ENCODE measurements at places on chromosomes 6 and 20. TPM values are rescaled to one million over a fixed set of nuclear protein-coding genes. Genes with fewer than 3 reads are reported as not detected.

GRCh38 chr6:24926192-24926591 is 9.6 kb downstream of the RIPOR2 start:
- ATAC-seq: no peak

DNA sequence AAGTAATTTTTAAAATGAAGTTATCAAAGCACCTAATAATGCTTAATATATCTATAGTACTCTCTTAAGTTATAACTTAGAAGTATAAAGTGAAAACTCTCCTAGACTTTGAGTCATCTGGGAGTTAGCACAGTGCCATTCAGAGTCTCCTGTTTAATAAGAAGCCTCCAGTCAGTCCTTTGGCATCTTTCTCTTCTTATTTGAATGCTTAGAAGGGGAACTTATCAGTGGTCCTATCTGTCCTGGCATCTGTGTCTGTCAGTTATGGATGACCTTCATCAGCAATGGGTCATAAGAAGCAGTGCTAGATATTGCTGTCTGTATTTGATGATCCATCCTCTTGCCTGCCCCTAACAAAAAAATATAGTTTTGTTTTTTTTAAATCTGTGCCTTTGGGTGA is 15.2 kb downstream of the TMEM200A start:
- no peak for ATAC-seq

Gene PRL
- total RNA-seq: not detected

Gene KCNQ5
- total RNA-seq: 0.96 TPM

Gene FOXQ1
- total RNA-seq: 10.0 TPM

Gene SLC23A2
- total RNA-seq: 9.4 TPM

DNA sequence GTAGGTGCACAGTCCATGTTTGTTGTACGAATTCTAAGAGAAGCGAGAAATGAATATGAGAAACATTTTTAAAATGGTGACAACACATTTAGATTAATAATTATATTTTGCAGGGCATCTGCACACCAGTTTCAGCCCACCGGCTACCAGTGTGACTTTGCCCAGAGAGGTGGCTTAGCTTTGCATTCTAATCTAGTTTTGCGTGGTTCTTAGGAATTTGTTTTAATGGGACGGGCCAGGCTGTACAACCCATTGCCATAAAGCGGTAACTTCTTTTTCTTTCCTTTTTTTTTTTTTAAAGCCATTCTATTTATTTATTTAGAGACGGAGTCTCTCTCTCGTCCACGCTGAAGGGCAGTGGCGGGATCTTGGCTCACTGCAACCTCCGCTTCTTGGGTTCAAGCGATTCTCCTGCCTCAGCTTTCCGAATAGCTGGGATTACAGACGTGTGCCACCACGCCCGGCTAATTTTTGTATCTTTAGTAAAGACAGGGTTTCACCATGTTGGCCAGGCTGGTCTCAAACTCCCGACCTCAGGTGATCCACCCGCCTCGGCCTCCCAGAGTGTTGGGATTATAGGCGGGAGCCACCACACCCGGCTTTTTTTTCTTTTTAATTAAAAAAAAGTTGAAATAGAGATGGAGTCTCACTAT is 829 bp downstream of the MANBAL start:
- ATAC-seq: no peak

Gene C2
- 2.9 TPM for total RNA-seq

DNA sequence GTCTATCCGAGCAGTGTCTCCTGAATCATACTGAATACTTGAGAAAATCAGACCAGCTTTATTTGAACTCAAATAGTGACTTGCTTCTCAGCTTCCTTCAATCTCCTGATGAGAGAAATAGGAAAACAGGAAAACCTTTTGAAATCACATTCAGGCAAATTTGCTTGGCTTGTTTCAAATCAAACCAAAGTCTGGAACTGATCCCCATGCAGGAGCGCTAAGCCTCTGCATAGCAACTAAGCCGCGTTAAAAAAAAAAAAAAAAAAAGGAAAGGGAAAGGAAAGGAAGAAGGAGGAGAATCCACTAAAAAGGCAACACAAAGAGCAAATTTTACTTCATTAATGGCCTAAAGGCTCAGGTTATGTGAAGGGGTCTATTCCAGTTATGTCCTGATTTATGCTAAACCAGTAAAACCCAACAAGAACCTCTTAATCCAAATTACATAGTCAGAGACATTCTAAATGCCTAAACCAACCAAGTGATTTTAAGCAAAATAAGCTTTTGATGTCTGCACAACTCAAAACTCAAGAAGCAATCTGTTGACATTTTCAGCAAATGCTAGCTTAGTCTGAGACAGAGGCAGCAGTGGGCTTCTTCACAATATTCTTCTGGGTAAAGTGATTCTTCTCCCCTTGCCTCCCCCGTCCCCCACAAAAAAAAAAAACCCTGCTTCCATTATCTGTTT is 112.5 kb downstream of the SOBP start:
- no peak for ATAC-seq

GRCh38 chr6:144190593-144190992 is 40.3 kb downstream of the STX11 start:
- peak; percentile 81 for ATAC-seq

Gene CALHM5
- 0.12 TPM for total RNA-seq

DNA sequence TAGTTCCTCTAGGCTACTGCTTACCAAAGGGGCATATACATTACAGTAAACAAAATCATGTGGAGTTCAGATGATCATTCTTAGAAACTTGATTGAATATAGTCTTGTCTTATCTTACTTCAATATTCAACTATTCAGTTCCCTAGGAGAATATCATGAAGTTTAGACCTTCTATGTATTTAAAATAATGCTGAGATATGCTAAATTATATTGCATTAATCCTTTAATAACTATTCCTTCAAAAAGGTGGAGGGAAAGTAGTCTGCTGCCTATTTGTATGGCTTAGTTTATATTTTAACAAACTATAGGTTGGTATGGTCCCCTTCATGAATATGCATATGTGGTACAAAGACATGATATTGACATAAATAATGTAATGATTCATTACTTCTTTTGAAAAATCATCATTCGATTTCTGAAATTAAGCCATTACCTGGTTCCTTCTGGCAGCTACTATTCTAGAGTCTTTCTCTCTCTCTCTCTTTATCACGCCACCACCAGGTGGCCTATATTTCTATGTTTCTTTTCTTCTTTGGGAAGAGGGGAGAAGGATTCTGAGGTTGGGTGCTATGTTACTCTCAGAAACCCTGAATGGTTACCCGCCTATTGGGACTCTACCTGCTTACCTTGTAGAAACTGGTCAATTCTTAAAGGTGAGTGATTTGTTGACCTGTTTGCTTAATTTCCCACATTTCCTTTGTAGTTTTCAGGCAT is 855.8 kb downstream of the HACE1 start:
- no peak for ATAC-seq

- ATAC-seq: no peak
Observed at GRCh38 chr6:41171908-41172307, 9.0 kb upstream of the TREM2 start.

DNA sequence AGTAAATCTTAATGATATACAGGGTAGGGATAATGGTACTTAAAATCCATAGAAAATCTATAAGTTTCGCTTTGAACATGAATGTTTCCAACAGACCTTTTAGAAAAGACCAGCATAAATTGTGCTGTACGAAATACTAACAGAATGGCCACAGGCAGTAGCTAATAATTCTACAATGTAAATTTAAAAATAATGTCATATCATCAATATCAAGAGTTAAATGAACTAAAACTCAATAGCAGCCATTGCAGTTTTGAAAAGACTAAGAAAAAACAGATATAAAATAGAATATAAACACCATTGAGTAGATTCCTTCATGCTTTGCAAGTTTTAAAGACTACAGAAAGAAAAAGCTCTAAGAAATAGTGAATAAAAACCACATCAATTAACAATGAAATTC is 14.7 kb downstream of the TBC1D32 start:
- ATAC-seq: no peak

Gene RHAG
- not detected for total RNA-seq

Gene PREX1
- 2.7 TPM for total RNA-seq

Gene RSPO4
- total RNA-seq: not detected

GRCh38 chr6:70538376-70538775 is 28.4 kb upstream of the SDHAF4 start:
- ATAC-seq: no peak

GRCh38 chr6:53588816-53589509 is 44.1 kb upstream of the GCLC start:
- ATAC-seq: no peak

Gene PGC
- total RNA-seq: not detected

Gene BTN1A1
- not detected for total RNA-seq

GRCh38 chr20:37552415-37552814 is 24.7 kb upstream of the BLCAP start:
- ATAC-seq: no peak

DNA sequence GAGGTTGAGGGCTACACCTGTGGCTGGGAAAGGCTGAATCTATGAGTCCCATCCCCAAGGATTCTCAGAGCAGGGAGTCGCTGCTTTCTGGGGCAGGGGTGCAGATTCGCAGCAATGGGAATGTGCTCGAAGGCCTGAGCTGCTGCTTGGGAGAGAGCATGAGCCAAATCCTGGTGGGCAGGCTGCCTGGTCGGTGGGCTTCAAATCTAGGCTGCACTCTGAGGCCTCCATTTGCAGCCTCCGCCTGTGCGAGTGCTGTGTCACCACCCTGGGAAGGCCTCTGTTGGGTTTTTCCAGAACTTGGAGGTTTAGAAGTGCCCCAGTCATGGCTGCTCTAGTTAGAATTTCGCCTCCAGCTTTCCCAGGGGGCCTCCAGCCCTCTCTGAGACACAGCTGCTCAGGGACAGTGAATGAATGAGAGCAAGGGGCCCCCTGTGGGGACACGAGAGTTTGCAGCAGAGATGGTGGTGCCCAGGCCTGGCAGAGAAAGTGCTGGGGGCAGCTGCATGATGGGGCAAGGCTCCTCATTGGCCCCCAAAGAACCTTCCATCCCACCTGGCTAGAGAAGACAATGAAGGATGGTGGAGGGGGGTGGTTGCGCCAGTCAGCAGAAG is 31.1 kb upstream of the RNF24 start:
- no peak for ATAC-seq

- ATAC-seq: peak; percentile 97
Observed at GRCh38 chr6:47741807-47742206, 40.0 kb upstream of the OPN5 start.

DNA sequence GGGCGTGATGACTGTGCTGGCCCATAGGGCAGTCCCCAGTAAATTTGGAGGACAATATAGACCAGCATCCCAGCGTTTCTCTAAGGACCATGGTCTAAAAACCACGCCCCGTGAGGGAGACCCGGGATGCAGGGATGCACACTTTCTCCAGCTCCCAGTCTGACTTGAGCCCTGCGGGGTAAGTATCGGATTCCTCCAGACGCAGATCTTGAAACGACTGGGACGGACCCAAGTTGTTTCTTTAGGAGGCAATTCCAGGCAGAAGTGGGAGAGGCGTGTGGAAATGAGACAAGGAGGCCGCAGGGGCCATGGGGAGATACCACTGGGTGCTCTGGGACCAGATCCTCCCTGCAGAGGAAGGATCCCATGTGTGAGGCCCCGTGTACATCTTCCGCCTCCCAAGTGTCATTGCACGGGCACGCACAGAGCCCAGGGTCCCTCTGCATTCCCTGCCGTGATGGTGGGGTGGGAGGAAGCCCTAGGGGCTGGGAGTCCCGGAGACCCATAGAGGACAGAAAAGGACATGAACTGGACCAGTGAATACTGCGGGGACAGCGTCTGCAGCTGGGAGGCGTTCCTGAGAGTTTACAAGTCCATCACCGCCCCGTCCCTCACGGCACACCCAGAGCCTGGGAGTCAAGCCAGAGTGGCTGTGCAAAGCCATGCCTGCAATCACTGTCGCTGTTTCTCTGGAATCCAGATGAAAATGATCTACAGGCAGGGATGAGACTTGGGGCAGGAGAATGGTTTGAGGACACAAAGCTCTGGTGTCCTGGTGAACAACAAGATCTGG is 522.9 kb downstream of the CDH26 start:
- no peak for ATAC-seq

DNA sequence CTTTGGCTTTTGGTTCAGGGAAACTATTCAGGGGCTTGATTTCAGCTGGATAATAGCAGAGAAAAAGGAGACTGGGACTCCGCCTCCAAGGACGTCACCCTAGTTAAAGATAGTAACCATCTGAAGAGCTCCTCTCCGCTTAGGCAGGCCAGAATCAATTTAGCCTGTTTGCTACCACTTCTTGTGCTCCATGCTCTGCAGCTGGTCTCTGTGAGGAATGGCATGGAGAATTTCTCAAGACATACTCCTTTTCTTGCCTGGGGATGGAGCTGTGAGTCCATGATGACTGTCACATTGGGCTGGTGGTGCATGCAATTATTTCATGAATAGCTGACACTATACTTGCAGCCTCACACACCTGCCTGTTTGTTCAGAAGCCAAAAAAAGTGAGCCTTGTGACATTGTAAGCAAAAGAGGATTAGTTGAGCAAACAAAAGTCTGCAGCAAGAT is 61.4 kb downstream of the TXLNB start:
- ATAC-seq: peak; percentile 94

Measured in esophagus mucosa (tissue), 1 donor.